CD8-positive, alpha-beta T cell (primary cell): ENCODE measurements at places on chromosomes 3 and 15. TPM values are rescaled to one million over a fixed set of nuclear protein-coding genes. Genes with fewer than 3 reads are reported as not detected.

Gene OXNAD1
- total RNA-seq: 156 TPM

Gene ALDH1L1
- not detected for total RNA-seq

Gene CELF6
- total RNA-seq: 2.7 TPM

Gene AADACL2
- not detected for total RNA-seq

Gene ZNF619
- 4.1 TPM for total RNA-seq

Gene THRB
- not detected for total RNA-seq

Gene NPAP1
- not detected for total RNA-seq

Gene VGLL3
- not detected for total RNA-seq

Gene ADGRG7
- total RNA-seq: 22.3 TPM

Gene MCTP2
- total RNA-seq: 16.5 TPM

Gene HYAL1
- not detected for total RNA-seq

Gene GP9
- total RNA-seq: not detected

Gene SLITRK3
- total RNA-seq: not detected

Gene ATP10A
- 18.5 TPM for total RNA-seq

Gene ADCY5
- not detected for total RNA-seq

Gene PARP3
- total RNA-seq: 6.7 TPM

Gene ZNF770
- total RNA-seq: 37.7 TPM

Gene MST1R
- total RNA-seq: 0.58 TPM

Gene TRPM7
- total RNA-seq: 29.5 TPM

Gene ABHD17C
- 0.75 TPM for total RNA-seq

Gene IL5RA
- not detected for total RNA-seq

Gene C3orf22
- not detected for total RNA-seq

Gene SPINK8
- total RNA-seq: not detected
